ENCODE measurements at places on chromosomes 5 and 9.

- DNase-seq, result no peak
These were observed 49.0 kb upstream of the FBXW11 start for GRCh38 chr5:172055421-172055820.

DNA sequence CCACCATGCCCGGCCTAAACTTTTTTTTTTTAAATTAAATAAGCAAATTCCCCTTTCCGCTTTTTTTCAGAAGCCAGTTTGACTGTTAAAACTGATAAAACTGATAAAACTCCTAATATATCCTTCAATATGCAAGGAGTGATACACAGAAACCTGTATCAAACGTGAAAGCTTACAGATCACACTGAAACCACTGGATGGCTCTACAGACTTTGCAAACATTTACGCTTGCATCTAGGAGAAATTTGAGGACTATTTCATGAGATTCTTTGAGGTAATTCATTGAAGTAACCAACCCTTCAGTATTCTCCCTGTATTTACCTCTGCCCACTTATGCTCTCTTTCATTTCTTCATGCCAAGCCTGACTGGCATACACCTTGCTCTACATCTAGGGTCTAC, 40.6 kb upstream of the CHD1 start:
- no peak for DNase-seq

GRCh38 chr5:34869256-34869655, 30.3 kb downstream of the TTC23L start:
- no peak for DNase-seq

GRCh38 chr5:131769961-131770360, 26.9 kb downstream of the FNIP1 start:
- DNase-seq, result no peak

DNA sequence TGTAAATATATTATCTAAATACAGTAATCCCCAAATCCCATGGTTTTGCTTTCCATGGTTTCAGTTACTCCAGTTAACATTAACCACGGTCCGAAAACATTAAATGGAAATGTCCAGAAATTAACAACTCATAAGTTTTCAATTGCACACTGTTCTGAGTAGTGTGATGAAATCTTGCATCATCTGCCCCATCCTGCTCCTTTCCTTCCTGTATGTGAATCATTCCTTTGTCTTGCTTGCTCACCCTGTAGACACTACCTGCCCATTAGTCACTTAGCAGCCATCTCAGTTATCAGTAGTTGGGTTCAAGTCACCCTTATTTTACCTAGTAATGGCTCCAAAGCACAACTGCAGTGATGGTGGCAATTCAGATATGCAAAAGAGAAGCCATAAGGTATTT, 1568.5 kb upstream of the WWC1 start:
- no peak for DNase-seq

DNA sequence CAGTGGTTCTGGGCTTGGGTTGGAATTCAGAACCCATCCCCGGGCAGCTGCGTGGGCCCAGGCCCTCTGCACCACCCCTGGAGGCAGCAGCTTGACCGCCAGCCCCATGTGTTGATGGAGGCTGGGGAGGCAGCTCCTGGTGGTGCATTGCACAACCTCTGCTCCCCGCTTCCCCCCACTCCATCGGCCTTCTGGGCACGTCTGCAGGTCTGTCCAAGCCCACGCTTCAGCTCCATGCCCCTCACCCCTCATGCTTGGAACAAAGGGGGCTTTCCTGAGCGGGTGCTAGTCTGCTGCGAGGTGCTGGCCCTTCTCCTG, 1.4 kb downstream of the NCS1 start:
- no peak for DNase-seq

DNA sequence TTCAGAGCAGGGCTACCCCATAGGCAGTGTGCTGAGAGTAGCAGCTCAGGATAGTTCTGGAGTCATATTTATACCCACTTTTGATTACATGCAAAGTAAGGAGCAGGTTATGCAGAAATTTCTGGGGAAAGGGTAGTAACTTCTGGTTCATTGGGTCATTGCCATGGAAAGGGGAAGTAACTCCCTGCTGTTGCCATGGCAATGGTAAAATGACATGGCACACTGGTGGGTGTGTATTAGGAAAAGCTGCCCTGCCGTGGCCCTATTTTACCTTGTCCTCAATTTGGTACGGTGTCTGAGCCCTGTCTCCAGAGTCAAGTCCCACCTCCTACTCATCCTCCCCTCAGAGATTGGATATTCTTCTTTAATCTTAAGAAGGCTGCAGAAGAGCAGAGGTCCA, 526.7 kb upstream of the TYRP1 start:
- DNase-seq, result no peak

GRCh38 chr9:130003943-130004552, 38.9 kb downstream of the FNBP1 start:
- DNase-seq, result no peak

DNA sequence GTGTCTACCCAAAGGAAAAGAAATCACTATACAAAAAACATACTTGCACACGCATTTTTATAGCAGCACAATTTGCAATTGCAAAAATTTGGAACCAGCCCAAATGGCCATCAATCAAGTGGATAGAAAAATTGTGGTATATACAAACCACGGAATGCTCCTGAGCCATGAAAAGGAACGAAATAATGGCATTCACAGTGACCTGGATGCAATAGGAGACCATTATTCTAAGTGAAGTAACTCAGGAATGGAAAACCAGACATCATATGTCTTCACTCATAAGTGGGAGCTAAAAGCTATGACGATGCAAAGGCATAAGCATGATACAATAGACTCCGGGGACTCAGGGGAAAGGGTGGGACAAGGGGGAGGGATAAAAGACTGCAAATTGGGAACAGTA, 78.4 kb downstream of the ENC1 start:
- no peak for DNase-seq

DNA sequence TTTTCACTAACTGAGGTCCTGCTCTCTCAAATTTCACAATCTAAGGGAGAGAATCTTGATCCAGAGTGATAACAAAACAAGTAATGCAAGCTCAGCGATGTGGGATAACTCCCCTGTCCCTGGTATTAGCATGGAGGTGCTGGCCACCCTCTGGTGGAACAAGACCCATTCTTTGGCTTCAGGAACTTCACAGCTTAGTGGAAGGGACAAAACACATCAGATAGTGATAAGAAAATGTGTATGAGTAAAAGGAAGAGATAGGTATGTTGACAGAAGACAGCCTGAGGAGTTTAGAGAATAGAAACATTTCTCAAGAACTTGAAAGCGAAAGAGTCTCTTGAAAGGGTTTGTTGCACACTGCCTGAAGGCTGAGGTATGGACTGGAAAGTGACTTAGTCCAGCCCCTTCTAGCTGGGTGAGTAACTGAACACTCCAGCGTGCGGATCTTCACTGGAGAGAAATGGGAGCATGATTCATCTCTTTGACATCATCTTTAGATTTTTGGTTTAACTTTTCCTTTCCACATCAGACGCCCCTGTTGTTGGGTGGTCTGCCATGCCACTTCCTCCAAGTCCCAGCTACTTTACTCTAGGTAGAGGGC, 25.4 kb upstream of the ZSWIM6 start:
- no peak for DNase-seq

DNA sequence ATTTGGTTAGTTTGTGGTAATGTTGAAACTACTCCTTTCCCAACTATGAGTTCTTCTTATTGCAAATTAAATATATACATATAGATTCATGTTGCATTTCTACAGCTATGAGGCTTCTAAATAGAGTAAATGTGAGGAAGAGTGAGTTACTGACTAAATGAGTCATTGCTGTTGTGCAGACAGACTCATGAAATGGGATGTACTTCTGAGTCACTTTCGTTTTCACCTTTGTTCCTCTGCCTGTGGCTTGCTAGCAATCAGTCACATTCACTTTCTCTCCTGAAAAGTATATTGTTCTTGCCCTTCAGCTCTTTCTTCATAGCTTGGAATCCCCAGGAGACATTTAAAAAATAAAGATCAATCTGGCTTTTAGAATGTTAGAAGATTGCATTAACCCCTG, 295.5 kb upstream of the SMC2 start:
- no peak for DNase-seq

DNA sequence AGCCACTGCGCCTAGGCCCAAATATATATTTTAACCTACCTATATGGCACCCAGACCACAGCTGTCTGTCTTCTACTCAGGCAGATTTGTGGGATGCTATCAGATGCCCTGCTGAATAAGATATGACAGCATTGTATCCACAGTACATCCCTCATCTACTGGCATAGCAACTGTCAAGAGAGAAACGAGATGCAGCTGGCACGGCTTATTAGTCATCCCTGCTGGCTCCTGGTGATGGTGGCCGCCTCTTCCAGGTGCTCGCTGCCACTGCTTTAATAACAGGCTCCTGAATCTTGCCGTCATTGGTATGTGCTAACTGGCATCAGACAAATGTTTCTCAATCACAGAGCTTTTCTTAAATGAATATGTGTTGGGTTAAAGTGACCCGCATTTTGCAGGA, 34.0 kb downstream of the B4GALT1 start:
- DNase-seq, result no peak

- DNase-seq, result no peak
These were observed 47.5 kb downstream of the TENT4A start for GRCh38 chr5:6760686-6761085.
